ENCODE measurements at places on chromosomes 12 and 14.

DNA sequence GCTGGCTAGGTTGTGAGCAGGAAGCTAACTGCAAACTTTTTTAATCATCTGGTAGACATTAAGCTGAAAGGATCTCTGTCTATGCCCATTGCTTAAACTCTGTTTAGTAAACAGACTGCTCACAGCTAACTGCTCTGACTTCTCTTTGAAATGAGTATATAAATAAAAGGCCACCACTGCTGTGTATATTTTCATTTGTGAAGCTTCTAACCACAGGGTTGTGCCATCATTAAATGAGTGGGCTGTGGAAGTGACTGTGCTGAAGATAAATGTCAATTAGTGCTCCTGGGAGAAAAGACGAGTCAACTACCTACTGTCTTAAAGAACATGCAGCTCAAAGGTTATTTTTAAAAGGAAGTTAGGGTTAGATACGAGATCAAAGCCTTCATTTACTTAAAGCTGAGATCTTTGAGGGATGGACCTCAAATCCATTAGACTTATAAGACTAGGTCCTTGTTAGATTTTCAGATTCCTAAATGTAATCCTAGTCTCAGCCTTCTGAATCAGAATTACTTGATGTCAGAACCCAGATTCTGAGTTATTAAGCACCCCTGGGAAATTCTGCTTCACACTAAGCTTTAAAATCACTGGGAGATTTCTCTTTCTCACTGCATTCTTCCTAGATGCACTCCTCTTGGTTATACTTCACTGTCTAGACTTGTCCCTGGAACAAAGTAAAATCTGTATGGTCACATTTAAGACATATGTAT, 213.1 kb upstream of the FLRT2 start:
- no peak for DNase-seq

GRCh38 chr14:76305268-76305826, 70.6 kb upstream of the ESRRB start:
- no peak for DNase-seq

DNA sequence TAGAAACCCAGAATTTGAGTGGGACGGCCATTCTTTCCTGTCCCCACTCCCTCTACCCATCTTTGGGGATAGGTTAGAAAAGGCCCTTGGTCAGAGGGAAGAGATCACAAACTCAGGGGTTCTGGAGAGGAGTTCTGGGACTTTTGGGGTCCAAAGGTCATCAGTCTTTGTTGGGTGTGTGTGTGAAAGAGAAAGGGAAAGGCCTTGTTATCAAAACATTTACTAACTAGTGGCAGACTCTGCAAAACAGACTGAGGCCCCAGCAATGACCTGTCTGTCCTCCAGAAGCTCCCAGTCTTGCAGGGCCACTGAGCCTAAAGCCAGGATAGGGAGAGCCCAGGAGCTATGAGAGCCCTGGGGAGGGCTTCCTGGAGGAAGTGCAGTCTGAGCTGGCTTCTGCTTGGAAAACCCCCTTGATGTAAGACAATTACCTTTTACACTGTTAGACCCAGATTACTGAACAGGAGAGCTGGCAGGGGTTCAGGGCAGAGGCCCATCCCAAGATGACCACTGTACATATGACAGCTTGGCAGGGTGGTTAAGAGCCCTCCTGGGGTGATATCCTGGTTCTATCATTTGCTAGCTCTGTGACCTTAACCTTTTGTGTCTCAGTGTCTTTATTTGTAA, 429.1 kb upstream of the CCDC196 start:
- no peak for DNase-seq

- DNase-seq: no peak
Measured at GRCh38 chr14:77190977-77191376, 9.4 kb downstream of the TMEM63C start.

- DNase-seq: peak; percentile 16
Measured at GRCh38 chr12:128258866-128259555, 8.0 kb upstream of the TMEM132C start.

DNA sequence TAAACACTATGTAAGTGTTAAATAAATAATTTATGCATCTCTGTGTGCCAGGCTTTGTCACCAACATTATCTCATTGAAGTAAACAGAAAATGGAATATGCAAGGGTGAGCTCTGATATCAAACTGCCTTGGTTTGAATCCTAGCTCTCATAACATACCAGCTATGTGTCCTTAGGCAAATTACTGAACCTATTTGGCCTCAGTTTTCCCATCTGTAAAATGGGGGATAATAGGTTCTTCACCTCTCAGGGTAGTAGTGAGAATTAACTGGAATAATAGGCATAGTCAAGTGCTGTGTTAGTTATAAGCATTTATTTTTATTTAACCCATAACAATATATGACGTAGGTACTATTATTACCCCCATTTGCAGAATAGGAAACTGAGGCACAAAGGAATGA, 190.8 kb upstream of the SRRM4 start:
- DNase-seq: no peak
